ENCODE measurements at places on chromosomes 7 and 10.

DNA sequence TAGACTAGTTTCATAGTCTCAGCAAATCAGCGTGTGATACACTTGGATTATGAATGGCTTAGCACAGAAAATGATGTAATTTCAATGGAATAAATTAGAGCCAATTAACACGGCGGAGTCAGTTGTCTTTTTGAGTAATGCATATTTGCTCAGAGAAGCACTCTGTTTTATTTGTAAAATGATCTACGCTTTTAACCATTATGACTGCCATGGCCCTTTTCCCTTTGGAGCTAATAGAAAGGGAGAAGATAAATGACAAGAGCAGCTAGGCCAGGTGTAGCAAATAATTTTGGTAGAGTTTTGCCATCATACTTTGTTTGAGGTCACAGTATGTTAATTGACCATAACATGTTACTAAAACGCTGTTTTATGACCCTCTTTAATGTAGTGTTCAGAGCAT lies 86.8 kb downstream of the GPR158 start:
- DNase-seq: no peak

GRCh38 chr10:71742301-71743088 lies 22.9 kb upstream of the C10orf105 start:
- DNase-seq: no peak

- peak; percentile 57 for DNase-seq
These were observed 131.9 kb downstream of the CALCR start for GRCh38 chr7:93442478-93443224.

- no peak for DNase-seq
These were observed 494.1 kb downstream of the SH2D4B start for GRCh38 chr10:81031774-81032173.

DNA sequence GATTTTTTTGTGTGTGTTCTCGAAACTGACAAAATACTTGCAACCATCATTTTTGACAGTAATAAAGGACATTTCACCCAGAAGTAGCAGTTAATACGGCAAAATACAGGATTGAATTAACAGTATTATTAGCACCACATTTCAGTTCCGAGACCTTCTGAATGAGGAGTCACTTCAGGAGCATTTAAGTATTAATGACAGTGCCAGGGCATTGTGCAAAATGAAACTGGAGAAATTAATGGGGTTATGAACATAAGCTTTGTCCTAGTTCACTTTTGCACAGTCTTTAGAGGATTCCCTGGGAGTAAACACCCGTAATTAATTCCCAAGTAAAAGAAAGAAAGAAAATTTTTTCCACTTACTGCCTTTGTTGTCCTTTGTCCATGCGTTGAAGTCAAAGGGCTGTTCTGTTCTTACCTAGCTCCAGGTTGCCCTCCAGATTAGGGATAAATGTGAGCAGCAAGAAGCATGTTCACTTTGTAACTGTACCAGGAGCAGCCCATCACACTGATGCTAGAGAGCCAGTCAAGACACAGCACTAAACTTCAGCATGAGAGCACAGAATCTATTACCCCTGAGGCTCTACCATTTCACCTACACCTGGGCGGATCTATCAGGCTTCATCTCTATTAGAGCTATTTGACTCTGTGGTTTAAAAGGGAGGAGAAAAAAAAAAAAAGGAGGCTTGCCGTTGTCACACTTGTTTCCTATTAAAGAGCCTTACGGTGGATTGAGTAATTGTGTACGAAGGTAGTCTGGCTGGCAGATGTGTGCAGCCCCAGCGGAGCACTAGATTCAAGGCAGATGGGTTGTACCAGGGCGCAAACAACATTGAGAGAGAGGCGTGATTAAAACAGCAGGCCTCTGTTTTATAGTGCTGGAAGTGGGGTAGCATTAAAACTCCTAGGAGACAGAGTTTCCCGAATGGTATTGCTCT lies 297.8 kb upstream of the SEMA3A start:
- DNase-seq: no peak

GRCh38 chr7:42236976-42237810 lies at the start of gene GLI3:
TSS of gene GLI3 (minus strand) at chr7:42237209. CDS start at chr7:42223253, 13,956 bp downstream.
- peak; percentile 46 for DNase-seq

- no peak for DNase-seq
These were observed 46.6 kb upstream of the DAGLB start for GRCh38 chr7:6494365-6494764.

DNA sequence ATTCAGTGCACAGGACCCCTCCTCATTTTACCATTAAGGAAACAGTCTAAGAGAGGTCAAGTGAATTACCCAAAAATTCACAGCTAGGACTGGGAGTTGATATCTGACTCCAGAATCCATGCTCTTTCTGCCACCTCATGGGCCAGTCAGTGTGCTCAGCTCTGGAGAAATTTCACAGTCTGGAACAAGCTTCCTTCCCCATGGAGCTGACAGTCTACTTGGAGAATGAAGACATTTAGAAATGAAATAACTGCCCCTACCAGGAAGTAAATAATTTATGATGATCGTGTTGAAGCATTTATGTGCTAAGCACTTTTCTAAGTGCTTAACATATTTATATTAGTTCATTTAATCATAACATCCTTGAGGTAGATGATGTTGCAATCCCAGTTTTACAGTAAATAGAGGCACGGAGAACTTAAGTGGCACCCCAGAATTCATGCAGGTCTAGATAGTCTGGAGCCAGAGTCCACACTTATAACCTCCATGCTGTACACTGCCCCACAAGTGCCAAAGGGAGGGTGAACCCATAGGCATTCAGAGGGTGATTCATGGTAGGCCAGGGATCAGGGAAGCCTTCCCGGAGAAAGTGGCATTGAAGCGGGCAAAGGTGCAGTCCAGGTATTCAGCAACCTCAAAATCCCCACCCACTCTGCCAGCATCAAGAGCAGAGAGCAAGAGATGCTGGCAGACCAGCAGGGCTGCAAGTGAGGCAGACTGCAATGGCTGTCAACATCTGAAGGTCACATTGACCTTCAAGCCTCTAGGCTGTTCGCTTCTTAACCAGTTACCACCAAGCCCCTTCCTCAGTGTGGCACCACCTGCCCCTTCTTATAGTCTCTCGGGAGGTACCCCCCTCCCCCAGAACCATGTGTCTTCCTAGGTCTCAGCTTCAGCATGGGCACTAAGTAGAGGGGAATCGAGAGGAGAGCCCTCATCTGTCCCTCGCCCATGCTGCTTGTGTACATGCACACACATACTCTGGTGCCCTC lies 38.4 kb upstream of the LRRC4 start:
- no peak for DNase-seq

GRCh38 chr10:69466158-69466490 lies 14.9 kb downstream of the TSPAN15 start:
- DNase-seq: no peak

GRCh38 chr7:114183311-114184088 lies 231.1 kb upstream of the FOXP2 start:
- no peak for DNase-seq

GRCh38 chr7:38112075-38112474 lies 66.0 kb upstream of the STARD3NL start:
- DNase-seq: peak; percentile 19

- no peak for DNase-seq
These were observed 248.2 kb downstream of the REEP3 start for GRCh38 chr10:63769367-63769766.

GRCh38 chr10:101000915-101001658 lies 1.5 kb downstream of the LZTS2 start:
- peak; percentile 82 for DNase-seq

GRCh38 chr7:867001-867405 lies 9.4 kb upstream of the GET4 start:
- no peak for DNase-seq

All from suppressor macrophage (primary cell).